Brain (organoid and tissue), 16 donors: ENCODE measurements at places on chromosomes 4 and X.

- no peak for DNase-seq
Observed at GRCh38 chr4:123945301-123945700, 548.7 kb downstream of the SPRY1 start.

DNA sequence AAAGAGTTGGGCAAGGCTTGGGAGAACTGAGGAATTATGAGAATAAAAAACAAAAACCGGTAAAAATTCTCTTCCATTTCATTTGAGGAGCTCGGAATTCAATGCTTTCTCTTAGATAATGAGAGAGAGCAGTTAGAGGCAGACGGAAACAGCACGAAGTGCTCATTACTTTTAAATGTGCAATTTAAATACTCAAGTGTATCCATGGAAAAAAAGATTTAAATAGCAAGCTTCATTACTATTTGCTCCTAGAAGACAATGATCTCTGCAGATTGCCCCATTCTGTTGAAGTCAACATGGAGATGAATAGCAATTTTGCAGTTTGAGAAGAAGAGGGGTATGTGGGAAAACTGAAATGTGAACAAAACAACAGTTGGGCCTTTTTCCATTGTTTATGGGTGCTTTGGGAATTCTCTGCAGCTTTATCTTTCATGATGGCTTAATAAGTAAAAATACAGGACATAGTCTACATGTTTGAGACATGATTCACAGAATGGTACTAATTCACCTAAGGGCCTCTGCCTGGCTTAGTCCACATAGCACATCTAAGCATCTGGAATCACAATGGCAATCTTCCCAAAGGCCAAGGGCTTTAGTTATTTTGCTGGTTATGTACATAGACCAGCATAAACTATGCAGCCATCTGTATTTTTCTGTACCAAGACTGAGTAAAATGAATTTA, 512.7 kb upstream of the FAT1 start:
- peak; percentile 20 for DNase-seq

- peak; percentile 97 for DNase-seq
Observed at GRCh38 chr4:68373513-68373912, 23.6 kb upstream of the YTHDC1 start.

DNA sequence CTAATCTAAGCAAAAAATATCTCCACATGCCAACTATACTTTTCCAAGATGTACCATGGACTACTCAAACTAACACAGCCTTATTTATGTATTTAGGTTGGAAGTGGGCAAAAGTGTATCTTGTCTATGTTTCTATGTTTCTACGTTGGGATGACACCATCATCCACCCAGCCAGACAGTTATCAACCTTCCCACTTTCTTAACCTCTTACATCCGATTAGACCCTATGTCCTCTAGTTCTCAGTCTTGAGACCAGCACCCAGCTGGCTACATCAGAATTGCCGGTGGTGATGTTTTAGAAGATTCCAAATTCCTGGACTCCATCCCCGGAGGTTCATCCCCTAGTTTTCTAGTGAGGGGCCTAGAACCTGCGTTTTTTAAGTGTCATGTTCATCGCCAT, 1.0 kb upstream of the AASDH start:
- DNase-seq: no peak

DNA sequence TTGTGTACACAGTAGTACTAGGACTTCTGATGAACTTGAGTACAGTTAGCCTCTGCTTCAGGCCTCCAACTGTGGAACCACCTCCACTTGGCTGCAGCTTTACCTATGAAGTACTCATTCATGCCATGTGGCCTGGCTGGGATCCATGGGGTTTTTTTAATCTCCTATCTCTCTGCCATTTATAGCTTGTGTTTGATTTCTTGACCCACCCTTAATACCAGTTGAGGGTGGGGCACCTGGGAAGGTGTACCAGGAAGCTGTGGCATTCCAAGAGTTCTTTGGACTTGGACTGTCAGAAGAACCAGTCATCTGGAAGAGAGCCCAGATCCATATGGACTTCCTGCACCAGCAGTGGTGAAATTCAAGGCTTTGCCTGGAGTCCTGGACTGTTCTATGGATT, 230.1 kb downstream of the SHROOM3 start:
- DNase-seq: no peak

GRCh38 chrX:73851014-73852009, 288.3 kb downstream of the CHIC1 start:
- DNase-seq: peak; percentile 96

GRCh38 chrX:72262077-72262476, 15.0 kb downstream of the RPS4X start:
- DNase-seq: no peak

DNA sequence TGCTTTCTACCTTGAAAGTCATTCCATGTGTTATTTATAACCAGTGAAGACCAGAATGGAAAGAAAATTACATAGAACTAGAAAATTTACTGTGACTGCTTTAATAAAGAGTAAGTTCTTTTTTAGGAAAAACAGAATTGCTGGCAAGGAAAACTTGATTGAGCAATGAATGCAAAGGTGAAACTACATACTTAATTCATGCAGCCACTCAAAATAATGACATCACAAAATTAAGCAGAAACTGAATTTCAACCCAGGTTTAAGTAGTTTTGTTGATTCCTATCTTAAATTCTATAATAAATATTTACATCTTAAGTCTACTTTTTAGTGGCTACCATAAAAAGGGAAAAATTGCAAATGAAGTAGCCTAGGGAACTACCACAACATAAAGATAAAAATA, 14.0 kb downstream of the CHM start:
- no peak for DNase-seq

DNA sequence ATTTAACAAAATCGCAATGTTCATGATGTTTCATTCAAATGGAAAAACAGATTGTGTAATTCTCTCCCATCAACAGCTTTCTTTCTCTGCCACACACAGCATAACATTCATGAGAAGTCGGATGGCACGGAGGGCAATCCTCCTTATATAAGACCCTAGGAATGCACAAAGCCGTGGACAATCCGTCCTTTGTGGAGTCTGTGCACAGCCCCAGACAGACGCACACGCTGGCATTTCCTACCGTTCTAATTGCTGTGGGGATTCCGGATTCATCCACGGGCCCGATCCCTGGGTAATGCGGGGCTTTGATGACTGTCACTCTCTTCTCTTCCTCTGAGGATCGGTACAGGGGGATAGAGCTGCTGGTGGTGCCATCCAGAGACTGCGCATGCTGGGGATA, 121.9 kb upstream of the PDLIM3 start:
- peak; percentile 68 for DNase-seq

DNA sequence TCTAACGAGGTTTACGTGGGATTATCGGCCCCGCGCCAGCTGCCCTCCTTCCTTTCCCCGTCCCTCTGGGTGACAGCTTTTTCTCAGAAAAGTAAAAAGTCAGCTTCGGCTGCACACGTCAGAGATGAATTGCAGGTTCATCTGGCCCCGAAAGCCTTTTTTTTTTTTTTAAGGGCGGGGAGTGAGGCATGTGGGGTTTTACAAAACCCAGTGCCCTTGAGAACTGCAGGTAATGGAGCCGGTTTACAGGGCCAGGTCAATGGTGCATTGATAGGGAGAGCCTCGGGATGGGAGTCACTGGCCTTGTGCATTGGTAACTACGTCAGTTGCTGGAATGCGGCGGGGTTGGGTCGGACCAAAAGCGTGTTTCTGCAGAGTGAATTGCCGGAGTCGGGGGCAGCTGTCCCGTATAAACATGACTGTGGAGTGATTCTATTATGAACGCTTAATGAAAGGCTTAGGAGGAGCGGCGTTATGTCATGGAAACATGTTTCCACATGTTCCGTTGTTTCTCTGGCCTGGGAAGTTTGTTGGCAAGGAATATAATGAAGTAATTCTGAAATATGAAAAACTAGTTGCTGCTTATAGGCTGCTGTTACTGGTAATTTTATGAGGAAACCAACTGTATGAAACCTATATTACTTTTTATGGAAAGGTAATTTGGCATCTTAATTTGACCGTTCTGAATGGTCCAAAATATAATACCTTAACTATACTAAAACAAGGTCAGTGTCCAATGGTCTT, 1.1 kb downstream of the HSPA4L start:
- DNase-seq: peak; percentile 55

DNA sequence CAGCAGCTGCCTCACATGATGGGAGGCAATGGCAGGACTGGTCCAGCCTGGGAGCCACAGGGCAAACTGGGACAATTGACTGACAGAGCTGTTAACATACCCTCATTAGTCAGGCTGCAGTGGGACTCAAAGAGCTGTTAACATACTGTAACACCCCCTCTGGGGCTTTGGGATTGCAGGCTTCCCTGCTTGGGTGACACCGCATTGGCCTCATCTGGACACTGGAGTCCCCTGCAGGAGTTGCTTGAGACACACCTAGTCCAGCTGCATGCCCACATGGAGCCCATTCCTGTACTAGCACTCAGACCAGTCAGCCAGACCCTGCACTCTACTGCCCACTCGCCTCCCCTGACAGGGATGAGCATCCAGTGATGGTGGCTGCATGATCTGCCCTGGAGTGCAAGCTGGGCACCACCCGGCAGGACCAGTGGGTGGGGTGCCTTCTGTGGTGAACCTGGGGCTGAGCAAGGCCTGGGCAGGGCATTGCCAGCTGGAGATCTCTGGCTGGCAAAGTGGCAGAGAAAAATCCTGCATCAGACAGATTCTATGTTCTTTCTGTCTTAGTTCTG, 138.8 kb downstream of the DTHD1 start:
- DNase-seq: no peak

DNA sequence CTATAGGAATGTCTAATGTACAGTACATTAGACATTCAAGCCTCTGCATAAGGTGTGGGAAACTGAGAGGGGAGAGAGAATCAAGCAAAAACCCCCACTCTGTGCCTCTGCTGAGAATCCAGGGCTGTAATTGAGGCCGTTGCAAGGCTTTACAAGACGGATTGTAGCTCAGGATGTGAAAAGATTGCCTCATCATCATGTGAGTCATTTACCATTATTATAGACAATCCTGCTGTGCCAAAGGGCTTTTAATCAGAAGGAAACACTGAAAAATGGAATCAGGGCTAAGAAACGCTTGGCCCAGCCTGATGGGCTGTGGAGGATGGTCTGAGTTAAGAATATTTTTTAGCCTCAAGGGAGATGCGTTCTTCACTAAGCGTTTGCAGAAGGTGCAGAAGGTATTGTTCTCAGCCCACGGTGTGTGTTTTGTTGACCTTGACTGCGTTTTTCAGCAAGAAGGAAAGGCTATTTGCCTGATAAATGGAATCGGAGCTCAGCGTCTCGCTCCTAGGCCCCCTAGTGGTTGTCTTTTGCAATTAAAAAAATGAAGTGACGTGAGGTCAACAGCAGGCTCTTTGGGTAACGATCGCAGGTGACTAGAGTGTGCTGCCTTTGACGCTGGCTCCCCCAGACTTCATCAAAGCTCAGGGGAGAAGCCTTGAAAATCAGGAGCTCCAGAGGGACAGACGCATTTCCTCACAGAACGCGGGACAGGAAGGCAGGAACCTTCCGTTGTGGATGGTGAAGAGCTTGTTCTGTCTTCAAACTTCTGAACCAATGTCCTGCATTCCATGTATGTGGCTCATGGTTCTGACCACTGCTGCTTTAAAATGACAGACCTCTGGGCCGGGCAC, 18.1 kb upstream of the CHRNA9 start:
- DNase-seq: peak; percentile 75

- no peak for DNase-seq
Observed at GRCh38 chr4:141900856-141901255, 264.5 kb downstream of the IL15 start.

- DNase-seq: no peak
Observed at GRCh38 chr4:140844061-140844460, 87.9 kb upstream of the TBC1D9 start.

DNA sequence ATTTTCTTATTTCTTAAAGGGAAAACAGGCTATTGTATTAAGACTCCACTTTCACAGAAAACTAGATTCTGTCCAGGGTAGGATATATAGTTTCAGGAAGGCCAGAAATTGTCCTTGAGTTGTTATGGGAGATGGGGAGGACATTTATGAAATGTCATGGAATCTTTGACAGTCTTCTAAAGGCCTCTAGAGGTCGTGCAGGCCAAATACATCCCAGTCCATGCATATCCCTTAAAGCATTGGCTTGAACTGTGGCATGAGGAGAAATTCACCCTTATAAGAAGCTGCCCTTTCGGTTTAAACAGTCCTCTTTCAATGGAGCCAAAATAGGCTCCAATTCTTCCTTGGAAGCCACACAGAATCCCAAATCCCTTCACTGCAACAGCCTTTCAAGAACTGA, 183.6 kb upstream of the NOCT start:
- no peak for DNase-seq

DNA sequence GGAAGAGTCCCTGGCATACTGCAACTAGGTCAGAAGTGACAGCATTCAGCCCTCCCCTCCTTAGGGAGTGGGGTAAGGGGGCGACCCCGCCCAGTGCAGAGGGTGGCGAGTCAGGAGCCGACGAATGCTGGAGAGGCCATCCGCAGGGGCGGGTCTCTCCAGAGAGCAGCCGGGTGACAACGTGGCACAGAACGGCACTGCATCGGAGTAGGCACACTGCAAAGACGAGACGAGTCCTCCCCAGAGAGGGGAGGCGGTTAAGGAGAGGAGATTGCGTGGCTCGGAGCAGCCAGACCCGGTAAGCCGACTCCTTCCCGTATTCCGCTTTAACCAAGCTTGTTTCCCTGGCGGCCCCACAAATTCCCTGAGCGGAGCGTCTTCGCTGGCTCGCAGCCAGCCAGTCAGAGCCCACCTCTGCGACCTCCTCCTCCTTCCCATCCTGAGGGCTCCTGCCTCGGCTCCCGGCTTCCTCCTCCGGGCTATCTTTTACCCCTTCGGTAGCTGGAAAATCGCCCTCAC, 54.9 kb downstream of the LINC00632 start:
- DNase-seq: peak; percentile 47

- no peak for DNase-seq
Observed at GRCh38 chr4:161791796-161792556, 371.8 kb downstream of the FSTL5 start.

DNA sequence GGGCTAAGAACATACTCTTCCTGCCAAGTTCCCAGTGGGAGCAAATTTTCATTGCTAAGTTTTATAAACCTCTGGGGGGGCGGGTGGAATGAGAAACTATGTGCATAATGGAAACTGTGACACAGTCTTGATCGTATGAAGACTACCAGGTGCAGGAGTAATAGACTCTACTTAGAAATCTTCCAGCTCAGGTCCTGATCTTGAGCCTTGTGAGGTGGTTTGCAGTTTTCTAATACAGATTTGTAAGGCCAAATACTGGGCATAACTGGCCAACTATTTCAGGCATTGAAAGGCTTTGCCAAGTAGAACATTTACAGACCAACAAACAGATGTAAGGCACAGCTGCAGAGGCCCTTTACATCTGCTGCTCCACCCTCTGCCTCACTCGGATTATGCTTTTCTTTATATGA, 89.7 kb upstream of the CBR4 start:
- DNase-seq: no peak

DNA sequence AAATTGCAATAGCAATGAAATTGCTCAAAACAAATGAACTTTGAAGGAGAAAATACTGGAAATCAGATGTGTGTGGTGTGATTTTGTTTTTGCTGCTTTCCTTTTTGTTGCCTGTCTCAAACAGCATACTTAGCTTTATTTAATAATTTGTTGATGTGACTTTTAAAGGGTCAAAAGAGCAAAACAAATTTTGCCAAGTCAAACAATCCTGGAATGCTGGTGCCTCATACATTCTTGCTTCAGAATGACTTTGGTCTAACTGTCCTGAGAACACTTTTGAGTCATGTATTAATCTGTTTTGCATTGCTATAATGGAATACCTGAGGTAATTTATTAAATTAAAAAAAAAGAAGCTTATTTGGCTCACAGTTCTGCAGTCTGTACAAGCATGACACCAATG, 3.4 kb downstream of the PF4V1 start:
- DNase-seq: no peak
